ENCODE measurements at places on chromosomes 4 and X.

DNA sequence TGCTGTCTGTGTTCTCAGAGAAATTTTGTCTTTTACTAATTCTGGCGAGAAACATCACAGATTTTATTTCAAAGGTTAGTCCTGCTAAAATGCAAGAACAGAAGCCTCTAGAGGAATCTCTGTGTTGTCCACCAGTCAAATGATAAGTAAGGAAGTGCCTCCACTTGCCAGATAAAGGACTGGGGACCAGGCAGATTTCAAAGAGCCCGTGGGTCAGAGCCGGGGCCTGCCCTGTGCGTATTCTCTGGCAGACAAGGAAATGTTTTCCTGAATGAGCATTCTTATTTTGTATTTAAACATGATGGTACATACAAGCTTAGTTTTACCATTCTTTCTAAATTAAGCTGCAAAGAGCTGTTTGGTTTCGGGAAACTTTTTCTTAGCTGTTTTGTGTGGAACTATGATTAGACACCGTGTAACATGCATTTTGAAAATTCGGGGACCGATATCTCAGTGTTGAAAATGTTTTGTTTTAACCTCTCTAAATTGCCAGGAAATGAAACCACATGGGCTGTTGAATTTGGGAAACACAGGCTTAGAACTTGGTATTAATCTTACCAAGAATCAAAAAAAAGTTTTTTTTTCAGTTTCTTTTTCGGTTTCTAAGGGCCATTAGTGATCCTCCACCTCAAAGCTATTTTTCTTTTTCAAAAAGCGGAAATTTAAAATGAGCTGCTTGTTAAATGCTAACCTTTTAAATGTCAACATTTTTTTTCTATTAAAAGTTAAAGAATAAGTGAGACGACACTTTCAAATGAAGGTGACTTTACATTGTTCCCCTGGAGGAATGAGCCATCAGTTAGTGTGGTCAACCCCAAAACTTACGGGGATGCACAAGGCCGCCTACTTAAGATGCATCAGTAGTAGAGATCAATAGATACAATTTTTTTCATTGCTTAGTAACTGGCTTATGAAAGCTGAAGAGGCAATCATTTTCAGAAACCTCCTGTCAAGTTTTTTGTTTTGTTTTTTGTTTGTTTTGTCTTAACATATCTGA, 89.6 kb upstream of the MTM1 start:
- DNase-seq: peak; percentile 21
- H3K36me3 ChIP-seq: no peaks in the 10 kb centered on the region
- peak overlapping the region; percentile 46 for H3K27ac ChIP-seq
- H3K27me3 ChIP-seq: no peaks in the 10 kb centered on the region
- peak overlapping the region; percentile 11 for H3K4me3 ChIP-seq
- H3K4me1 ChIP-seq: peaks cover 45% of the 10 kb centered on the region

DNA sequence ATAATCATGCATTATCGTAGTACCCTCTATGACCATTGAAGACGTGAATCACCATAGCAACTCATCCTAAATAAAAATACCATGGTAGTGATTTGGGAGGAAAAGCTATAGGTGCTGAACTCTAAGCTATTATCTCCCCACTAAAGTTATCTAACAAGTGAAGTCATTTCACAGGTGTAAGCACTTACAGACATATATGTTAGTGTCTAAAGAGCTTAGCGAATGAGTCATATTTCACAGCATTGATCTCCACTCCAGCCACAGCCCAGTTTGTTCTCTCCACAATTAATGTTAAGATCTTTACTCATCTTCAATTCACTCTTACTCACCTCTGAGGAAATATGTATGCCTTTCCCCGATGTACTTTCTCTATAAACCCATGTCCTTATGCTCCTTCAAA, 57.0 kb downstream of the DCAF8L1 start:
- H3K36me3 ChIP-seq: no peaks in the 10 kb centered on the region
- no peaks in the 10 kb centered on the region for H3K27me3 ChIP-seq
- no peaks in the 10 kb centered on the region for H3K4me1 ChIP-seq
- no peak overlapping the region for H3K27ac ChIP-seq
- DNase-seq: no peak

DNA sequence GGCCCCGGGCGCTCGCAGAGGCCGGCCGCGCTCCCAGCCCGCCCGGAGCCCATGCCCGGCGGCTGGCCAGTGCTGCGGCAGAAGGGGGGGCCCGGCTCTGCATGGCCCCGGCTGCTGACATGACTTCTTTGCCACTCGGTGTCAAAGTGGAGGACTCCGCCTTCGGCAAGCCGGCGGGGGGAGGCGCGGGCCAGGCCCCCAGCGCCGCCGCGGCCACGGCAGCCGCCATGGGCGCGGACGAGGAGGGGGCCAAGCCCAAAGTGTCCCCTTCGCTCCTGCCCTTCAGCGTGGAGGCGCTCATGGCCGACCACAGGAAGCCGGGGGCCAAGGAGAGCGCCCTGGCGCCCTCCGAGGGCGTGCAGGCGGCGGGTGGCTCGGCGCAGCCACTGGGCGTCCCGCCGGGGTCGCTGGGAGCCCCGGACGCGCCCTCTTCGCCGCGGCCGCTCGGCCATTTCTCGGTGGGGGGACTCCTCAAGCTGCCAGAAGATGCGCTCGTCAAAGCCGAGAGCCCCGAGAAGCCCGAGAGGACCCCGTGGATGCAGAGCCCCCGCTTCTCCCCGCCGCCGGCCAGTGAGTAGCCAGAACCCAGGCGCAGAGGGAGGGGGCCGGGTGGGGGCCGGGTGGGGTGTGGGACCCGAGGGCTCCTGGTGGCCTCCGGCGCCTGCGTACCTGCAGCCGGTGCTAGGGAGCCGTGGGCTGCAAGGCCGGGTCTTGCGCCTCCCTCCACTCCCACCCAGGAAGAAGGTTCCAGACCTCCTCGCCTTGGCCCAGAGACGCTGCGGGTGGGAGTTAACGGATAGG, 534 bp downstream of the MSX1 start:
- peak overlapping the region; percentile 50 for H3K4me3 ChIP-seq
- no peaks in the 10 kb centered on the region for H3K36me3 ChIP-seq
- H3K27ac ChIP-seq: no peak overlapping the region
- peaks cover 64% of the 10 kb centered on the region for H3K27me3 ChIP-seq
- no peak for DNase-seq

DNA sequence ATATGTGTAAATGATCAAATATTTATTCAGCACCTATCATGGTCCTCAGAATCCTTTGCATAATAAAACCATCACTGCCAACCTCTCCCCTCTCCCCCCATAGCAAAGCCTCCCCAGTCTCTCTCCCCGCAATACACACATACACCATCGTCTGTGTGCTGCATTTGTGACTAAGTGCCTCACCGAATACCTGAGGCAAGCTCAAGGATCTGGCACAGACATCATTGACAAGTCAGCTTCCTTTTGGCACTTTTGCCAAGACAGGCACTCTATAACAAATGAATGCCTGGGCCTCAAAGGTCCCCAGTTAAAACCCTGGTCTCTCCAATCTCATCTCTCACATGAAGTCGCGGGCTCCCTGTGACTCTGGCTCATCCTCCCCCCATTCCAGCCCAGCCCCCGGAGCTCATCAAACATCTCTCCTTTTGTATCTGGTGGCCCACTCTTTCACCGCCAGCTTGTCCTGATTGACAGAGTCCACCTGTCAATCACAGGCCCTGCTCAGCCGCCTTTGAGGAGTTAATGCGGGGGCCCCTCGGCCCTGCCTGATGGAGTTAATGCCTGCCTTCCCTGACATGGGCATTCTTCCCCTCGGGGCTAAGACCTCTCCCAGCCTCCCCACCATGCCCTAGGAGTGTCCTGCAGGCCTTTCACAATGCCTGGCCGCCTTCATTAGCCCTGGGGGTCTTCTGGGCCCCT, 135.8 kb upstream of the ATP6AP2 start:
- no peak overlapping the region for H3K4me3 ChIP-seq
- H3K4me1 ChIP-seq: no peaks in the 10 kb centered on the region
- H3K36me3 ChIP-seq: no peaks in the 10 kb centered on the region
- H3K27ac ChIP-seq: no peak overlapping the region
- no peak for DNase-seq
- no peaks in the 10 kb centered on the region for H3K27me3 ChIP-seq

DNA sequence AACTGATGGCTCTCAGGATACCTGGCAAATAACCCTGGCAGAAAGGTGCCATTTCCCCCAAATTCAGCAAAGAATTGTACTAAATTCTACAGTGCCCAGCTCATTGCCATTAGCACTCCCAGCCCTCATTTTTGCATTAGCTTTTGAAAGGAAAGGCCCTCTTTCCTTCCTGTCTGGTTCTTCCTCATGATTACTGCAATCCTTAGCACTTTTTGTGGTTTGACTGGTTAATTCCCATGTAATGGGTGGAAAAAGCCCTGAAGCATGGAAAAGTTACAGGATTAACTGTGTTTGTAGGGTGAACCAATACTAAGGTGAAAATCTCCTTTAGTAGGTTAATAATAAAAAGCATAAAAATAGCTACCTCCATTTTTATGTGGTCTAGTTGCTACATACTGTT, 139.5 kb downstream of the NPNT start:
- DNase-seq: no peak
- H3K36me3 ChIP-seq: no peaks in the 10 kb centered on the region
- no peaks in the 10 kb centered on the region for H3K27me3 ChIP-seq
- H3K4me1 ChIP-seq: no peaks in the 10 kb centered on the region
- H3K27ac ChIP-seq: no peak overlapping the region

- H3K4me1 ChIP-seq: no peaks in the 10 kb centered on the region
- H3K27me3 ChIP-seq: no peaks in the 10 kb centered on the region
- no peak overlapping the region for H3K27ac ChIP-seq
Measured at GRCh38 chr4:125359960-125360634, 45.3 kb downstream of the FAT4 start.

GRCh38 chr4:145326491-145326890, 146.1 kb upstream of the OTUD4 start:
- no peaks in the 10 kb centered on the region for H3K4me1 ChIP-seq
- H3K4me3 ChIP-seq: no peak overlapping the region
- no peaks in the 10 kb centered on the region for H3K36me3 ChIP-seq
- H3K27me3 ChIP-seq: no peaks in the 10 kb centered on the region

DNA sequence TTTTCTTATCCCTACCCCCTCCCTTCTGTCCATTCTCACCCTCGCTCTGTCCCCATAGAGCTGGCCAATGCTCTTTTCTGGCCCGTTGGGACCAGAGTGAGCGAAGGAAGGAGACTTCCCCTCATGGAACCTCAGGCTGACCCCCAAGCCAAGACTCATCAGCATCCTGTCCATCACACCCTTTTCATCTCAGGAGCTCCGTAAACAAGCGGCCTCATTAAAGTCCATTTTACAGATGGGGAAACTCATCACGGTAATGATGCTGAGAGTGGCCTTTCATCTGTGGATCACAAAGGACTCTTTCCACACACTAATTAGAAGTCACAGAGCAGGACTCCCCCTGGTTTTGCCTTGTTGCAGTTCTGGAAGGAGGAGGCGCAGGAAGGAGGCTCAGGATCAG, 67.4 kb upstream of the SLC34A2 start:
- H3K27me3 ChIP-seq: no peaks in the 10 kb centered on the region
- H3K27ac ChIP-seq: no peak overlapping the region
- H3K4me1 ChIP-seq: no peaks in the 10 kb centered on the region
- DNase-seq: no peak

- H3K4me3 ChIP-seq: no peak overlapping the region
- no peaks in the 10 kb centered on the region for H3K36me3 ChIP-seq
- no peak for DNase-seq
- no peaks in the 10 kb centered on the region for H3K4me1 ChIP-seq
- no peak overlapping the region for H3K27ac ChIP-seq
Measured at GRCh38 chr4:165700855-165701254, 172.2 kb upstream of the TLL1 start.

DNA sequence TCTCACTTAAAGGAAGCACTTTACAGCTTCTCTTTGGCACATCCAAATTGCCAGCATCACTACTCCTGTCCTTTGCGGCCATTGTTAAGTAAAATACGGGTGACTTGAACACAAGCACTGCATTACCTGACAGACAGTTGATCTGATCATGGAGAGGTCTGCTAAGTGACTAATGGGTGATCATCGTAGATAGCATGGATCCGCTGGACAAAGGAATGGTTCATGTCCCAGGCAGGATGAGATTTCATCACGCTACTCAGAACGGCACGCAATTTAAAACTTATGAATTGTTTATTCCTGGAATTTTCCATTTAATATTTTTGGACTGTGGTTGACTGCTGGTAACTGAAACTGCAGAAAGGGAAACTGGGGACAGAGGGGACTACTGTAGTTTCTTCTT, 94.1 kb downstream of the NEUROG2 start:
- no peak overlapping the region for H3K4me3 ChIP-seq
- no peak overlapping the region for H3K27ac ChIP-seq
- no peaks in the 10 kb centered on the region for H3K27me3 ChIP-seq
- H3K36me3 ChIP-seq: no peaks in the 10 kb centered on the region
- no peaks in the 10 kb centered on the region for H3K4me1 ChIP-seq

- DNase-seq: no peak
- H3K4me3 ChIP-seq: no peak overlapping the region
- H3K27me3 ChIP-seq: no peaks in the 10 kb centered on the region
- no peaks in the 10 kb centered on the region for H3K4me1 ChIP-seq
- H3K27ac ChIP-seq: no peak overlapping the region
Measured at GRCh38 chr4:110371016-110371770, 104.8 kb upstream of the ENPEP start.

DNA sequence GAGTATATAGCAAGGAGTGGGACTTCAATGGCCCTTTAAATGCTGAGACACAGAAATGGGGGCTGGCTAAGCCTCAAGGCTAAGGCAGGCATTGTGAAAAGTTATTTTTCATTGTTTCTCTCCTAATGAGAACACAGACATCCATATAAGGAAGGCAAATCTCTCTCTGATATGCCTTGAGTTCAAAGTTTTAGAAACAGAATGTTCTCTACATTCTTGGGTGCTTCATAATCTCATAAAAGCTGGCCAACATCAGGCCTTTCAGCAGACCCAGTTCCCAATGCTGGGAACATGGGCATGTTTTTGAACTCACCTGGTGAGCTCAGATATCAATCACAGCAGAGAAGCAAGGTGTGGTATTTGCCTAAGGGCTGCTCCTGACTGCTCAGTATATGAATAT, 19.4 kb upstream of the RAB40A start:
- H3K27ac ChIP-seq: no peak overlapping the region
- DNase-seq: no peak
- H3K4me1 ChIP-seq: peaks cover 1% of the 10 kb centered on the region
- no peaks in the 10 kb centered on the region for H3K36me3 ChIP-seq
- no peak overlapping the region for H3K4me3 ChIP-seq
- H3K27me3 ChIP-seq: no peaks in the 10 kb centered on the region

DNA sequence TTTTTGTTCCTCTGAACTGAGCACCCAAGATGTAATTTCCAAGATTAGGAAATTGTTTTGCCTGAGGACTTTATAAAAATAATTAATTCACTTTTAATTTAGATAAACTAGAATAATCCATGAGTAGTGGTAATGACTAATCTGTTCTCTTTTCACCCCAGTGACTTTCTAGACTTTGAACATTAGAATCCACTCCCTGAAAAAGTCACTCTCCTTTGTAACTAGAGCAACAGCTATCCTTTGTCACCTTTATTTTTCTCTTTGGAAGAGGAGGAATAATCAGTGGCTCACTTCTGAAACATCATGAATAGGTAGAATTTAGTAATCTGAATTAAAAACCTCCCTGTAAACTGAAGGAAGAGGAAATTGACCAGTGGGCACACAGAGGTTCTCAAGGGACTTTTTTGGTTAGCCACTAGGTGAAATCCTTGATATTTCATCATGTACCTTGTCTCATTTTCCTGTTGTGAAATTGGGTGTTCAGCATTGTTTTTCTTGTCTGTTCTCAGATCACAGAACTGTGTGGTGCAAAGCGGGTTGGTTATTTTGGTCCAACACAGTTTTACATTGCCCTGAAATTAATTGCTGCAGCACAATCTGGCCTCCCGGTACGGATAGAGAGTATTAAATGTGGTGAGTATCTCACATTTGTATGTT, 59.4 kb downstream of the REPS2 start:
- H3K27me3 ChIP-seq: no peaks in the 10 kb centered on the region
- H3K36me3 ChIP-seq: no peaks in the 10 kb centered on the region
- DNase-seq: no peak
- H3K4me1 ChIP-seq: peaks cover 4% of the 10 kb centered on the region
- no peak overlapping the region for H3K27ac ChIP-seq
